ENCODE measurements at places on chromosomes 3 and 15. TPM values are rescaled to one million over a fixed set of nuclear protein-coding genes. Genes with fewer than 3 reads are reported as not detected.

TICRR gene
- 3.0 TPM for total RNA-seq

- H3K4me1 ChIP-seq, result no peaks in the 10 kb centered on the region
- H3K4me3 ChIP-seq, result no peak overlapping the region
- no peaks in the 10 kb centered on the region for H3K36me3 ChIP-seq
- H3K27ac ChIP-seq, result no peak overlapping the region
- DNase-seq, result no peak
Observed at GRCh38 chr15:55515991-55516776, 8.2 kb upstream of the DNAAF4 start.

DNA sequence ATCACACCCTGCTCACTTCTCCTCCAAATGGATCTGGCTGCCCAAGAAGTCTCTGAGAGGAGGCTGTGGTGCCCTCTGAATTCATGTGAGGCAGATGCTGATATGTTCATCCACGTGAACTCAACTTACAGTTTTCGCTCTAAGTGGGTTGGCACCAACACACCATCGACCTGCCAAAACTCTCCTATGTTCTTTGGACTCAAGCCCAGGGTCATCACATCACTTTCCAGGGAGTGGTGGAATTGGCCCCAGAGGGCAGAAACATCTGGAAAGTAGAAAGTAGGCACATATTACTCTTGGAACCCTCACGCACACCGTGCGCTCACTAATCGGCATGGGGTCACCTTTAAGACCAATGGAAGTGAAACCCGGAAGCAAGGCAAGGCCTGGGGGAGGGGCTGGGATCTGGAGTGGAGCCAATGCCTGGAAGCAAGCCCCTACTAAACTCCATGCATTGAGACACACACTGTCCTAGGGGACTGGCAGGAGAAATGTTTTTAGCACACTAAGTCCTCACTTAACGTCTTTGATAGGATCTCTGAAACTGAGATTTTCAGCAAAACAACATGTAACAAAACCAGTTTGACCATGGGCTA lies 41.4 kb downstream of the SSUH2 start:
- DNase-seq, result no peak
- no peaks in the 10 kb centered on the region for H3K36me3 ChIP-seq
- H3K27ac ChIP-seq, result no peak overlapping the region
- no peak overlapping the region for H3K4me3 ChIP-seq
- no peaks in the 10 kb centered on the region for H3K27me3 ChIP-seq
- peaks cover 7% of the 10 kb centered on the region for H3K4me1 ChIP-seq

DNA sequence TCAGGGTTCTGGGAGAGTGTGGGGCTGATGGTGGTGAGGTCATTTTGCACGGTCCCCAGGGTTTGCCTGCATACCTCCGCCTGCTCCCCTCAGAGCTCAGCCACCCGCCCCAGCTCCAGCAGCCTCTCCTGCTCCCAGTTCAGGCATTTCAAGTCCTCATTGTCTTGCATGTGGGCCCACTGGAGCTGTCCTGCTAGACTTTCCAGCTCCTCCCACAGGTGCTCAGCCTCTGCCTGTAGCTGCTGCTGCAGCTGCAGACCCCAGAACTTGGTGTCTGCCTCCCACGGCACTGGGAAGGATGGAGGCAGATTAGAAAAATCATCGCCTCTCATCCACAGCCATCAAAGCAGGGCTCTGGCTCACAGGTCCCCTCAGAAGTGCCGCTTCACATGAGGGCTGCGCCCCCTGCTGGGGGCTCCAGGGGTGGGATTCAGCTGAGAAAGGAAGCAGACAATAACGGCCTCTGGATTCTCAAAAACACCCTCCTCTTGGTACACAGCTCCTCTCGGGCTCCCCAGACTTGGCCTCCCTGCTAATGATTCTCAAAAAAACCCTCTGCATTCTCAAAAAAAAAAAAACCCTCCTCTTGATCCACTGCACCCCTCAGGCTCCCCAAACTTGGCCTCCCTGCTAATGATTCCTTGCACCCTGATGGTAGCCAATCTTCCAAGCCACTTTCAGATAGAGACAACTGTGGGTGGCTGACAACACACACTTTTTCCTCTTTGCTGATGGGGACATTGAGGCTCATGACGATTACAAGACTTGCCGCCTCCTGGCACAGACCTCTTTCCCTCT lies 89.3 kb upstream of the C2CD4B start:
- H3K4me1 ChIP-seq, result no peaks in the 10 kb centered on the region
- H3K36me3 ChIP-seq, result no peaks in the 10 kb centered on the region
- peak; percentile 43 for DNase-seq
- H3K4me3 ChIP-seq, result no peak overlapping the region
- no peak overlapping the region for H3K27ac ChIP-seq
- H3K27me3 ChIP-seq, result peaks cover 22% of the 10 kb centered on the region

Measured in IMR-90 (cell line).